ENCODE measurements at places on chromosomes 11 and 22.

DNA sequence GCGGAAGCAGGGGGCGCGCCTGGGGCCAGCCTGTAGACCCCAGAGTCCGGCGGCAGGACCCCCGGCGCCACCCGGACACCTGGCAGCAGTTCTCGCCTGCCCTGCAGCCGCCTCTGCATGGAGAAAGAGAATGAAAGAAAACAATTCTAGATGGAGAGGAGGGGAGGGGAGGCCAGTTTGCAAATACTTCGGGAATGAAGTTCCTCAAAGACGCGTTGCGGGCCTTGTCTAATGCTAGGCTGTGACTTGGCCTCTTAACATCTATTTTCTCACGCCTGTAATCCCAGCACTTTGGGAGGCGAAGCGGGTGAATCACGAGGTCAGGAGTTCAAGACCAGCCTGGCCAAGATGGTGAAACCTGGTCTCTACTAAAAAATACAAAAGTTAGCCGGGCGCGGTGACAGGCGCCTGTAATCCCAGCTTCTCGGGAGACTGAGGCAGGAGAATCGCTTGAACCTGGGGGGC lies 2.1 kb upstream of the BARX2 start:
- no peak for DNase-seq

GRCh38 chr11:27281276-27281675 lies 81.7 kb downstream of the CCDC34 start:
- DNase-seq: no peak

DNA sequence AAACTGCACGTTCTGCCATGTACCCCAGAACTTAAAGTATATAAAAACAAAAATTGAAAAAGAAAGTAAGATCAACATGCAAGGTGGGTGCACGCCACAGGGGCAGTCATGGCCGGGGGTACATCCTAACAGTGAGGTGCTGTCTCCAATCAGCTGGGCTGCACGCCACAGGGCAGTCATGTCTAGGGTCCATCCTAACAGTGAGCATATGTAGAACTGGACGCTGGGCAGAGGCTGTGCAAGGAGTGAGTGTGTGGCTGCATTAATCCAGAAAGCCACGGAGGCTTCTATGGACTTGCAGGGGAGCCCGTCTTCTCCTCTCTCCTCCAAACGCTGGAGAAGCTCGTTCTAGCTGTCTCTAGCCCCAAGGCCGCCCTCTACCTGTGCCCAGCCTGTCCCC lies 1105.0 kb downstream of the BRD1 start:
- DNase-seq: no peak

GRCh38 chr11:28582506-28582905 lies 474.3 kb downstream of the METTL15 start:
- no peak for DNase-seq

- no peak for DNase-seq
Measured at GRCh38 chr22:33521879-33522665, 398.2 kb downstream of the LARGE1 start.

- DNase-seq: no peak
Measured at GRCh38 chr11:3994030-3994640, 100.5 kb upstream of the RRM1 start.

DNA sequence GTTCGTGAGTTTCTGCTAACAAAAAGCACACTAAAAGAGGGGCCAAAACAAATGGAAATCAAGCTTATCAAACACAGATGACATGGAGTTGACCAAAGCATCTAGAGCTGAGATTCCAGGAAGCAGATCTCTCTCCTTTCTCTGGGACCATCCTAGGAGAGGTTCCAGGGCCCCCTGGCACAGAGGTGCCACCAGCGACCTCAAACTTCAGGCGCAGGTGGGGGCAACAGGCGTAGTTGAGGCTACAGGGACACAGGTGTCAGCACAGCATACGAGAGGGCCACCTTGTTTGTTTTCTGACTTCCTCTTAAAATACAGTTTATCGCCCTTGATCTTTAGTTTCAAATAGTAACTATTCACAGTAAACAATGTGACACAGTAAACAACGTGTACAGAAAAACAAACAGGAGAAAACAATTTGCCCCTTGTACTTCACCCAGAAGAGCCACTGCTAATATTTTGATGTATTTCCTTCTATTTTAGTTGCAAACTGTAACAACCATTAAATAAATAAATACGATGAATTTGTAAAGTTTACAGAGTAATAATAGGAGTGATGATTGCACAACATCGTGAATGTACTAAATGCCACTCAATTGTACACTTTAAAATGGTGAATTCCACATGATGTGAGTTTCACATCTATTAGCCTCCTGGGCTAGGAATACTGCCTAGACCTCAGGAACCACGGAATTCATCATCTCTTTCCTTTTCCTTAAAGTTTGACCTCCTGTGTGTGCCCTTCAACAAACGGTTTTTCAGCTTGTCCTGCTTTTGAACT lies 52.2 kb downstream of the IGLL5 start:
- DNase-seq: no peak

GRCh38 chr22:34306361-34306760 lies 386.1 kb upstream of the LARGE1 start:
- DNase-seq: no peak

DNA sequence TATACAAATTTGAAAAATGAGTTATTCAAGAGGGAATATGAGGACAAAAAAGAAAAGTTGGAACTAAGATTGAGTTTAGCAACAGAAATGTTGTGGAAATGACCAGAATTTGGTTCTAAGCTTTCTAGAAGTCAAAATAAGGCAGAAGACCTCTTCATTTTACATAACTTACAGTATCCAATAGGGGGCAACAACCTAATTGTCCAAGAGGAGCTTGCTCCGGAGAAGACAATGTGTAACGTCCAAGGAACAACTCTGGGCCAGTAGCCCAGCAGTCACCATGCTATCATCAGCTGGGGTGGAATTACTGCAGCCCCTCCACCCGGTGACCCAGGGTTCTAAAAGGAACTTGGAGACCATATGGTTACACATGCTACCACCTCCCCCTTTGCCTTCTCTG lies 14.1 kb downstream of the CNTF start:
- no peak for DNase-seq
